Nephron progenitor cell (in vitro differentiated cells): ENCODE measurements at places on chromosomes 6 and 20.

- no peak for DNase-seq
These were observed 56.9 kb downstream of the FAM217A start for GRCh38 chr6:4021854-4022695.

DNA sequence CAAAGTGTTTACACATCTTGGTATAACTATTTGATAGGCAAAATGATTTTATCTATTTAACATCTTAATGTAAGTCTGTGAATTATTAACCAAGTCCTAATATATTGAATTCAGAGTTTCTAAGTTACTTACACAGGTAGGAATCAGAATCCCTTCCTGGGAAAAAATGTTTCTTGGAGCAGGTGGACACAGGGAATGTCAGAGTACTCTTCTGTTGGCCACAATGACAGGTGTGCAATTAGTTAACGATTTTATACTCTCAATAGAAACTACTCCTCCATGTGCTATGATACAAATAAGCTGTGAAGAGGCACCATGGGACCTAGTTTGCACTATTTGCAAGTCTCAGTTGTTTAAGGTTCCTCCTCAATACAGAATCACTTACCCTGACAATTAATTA is 821 bp upstream of the TAAR5 start:
- DNase-seq: no peak

- no peak for DNase-seq
These were observed 180.6 kb downstream of the EYA2 start for GRCh38 chr20:47075263-47075662.

- DNase-seq: no peak
These were observed 310.6 kb upstream of the MANEA start for GRCh38 chr6:95266537-95267258.

GRCh38 chr6:137089305-137089704 is 44.5 kb upstream of the IL20RA start:
- DNase-seq: no peak

DNA sequence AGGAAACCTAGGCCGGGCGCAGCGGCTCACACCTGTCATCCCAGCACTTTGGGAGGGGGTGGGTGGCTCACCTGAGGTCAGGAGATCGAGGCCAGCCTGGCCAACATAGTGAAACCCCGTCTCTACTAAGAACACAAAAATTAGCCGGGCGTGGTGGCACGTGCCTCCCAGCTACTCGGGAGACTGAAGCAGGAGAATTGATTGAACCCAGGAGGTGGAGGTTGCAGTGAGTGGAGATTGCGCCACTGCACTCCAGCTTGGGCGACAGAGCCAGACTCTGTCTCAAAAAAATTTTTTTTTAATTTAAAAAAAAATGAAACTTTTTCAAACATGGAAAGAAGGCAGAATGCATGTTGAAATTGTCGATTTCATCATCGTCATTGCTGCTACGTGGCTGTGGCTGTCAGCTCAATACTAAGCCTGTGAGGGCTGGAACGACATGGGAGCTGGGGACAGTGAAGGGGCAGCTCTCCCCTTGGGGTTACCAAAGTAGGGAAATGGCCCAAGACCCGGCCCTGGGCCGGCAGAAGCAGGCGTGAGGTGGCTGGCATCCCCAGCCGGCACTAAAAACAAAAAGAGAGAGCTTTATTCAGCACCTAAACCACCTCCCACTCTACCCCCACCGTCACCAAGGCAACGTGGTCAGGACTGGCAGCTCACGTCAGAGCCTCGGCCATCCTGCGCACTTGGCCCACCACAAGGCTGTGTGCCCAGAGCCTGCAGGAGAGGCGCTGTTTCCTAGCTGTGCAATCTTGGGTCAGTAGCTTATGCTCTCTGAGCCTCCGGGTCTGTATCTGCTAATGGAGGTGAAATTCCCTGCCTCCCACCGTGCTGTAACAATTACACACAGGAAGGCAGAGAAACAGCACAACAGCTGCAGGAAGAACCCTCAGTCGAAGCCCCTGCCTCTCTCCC is 30.8 kb downstream of the AGPAT4 start:
- peak; percentile 22 for DNase-seq

- DNase-seq: no peak
These were observed 26.4 kb upstream of the FABP7 start for GRCh38 chr6:122753000-122753687.

GRCh38 chr20:33947709-33948295 is 45.9 kb upstream of the RALY start:
- DNase-seq: peak; percentile 14

DNA sequence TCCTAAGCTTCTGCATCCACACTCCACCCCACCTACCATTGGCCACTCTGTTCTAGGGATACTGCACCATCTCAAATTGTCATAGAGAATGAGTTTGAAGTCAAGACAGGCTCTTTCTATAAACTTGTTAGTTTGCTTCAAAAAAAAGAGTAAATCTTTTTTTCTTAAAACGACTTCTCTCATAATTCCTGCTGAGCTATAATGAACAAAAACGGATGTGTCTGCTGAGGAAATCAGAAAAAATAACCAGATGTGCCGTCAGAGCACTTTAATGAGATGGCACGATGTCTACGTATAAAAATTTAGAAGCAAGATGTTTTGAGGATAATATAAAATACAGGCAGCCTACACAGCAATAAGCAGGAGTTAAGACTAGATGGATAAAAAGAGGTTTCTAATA is 24.0 kb upstream of the DDO start:
- DNase-seq: no peak

GRCh38 chr6:158765499-158766068 is 53.6 kb downstream of the EZR start:
- no peak for DNase-seq

DNA sequence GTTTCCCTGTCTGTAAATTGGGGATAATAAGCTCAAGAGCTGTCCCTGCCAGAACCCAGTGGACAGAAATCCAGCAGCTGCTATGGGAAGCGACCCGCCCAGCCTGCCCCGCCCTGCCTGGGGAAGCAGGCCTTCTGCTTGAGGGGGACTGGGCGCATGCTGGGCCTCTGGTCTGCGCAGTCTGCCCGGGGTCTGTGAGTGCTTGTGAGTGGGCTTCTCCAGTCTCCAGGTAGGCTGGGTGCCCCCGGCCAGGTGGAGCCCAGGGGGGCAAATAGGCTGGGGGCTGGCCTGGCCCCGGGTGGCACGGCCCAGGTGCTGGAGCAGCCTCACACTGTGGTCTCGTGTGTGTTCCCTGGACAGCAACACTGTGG is 648 bp upstream of the RBBP8NL start:
- DNase-seq: no peak

DNA sequence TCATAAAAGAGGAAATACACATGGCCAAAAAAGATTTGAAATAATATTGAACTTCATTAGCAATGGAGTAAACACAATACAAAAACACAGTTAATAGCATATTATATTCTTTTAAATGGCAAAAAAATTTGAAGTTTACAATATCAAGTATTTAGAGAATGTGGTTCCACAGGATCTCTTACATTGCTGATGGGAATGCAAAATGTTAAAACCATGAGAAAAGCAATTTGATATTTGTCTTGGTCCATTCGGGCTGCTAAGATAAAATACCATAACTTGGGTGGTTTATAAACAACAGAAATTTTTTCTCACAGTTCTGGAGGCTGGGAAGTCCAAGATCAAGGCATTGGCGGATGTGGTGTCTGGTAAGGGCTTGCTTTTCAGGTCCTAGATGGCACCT is 154.0 kb upstream of the PLN start:
- no peak for DNase-seq

GRCh38 chr6:109229536-109229935 is 134.2 kb downstream of the CEP57L1 start:
- no peak for DNase-seq

DNA sequence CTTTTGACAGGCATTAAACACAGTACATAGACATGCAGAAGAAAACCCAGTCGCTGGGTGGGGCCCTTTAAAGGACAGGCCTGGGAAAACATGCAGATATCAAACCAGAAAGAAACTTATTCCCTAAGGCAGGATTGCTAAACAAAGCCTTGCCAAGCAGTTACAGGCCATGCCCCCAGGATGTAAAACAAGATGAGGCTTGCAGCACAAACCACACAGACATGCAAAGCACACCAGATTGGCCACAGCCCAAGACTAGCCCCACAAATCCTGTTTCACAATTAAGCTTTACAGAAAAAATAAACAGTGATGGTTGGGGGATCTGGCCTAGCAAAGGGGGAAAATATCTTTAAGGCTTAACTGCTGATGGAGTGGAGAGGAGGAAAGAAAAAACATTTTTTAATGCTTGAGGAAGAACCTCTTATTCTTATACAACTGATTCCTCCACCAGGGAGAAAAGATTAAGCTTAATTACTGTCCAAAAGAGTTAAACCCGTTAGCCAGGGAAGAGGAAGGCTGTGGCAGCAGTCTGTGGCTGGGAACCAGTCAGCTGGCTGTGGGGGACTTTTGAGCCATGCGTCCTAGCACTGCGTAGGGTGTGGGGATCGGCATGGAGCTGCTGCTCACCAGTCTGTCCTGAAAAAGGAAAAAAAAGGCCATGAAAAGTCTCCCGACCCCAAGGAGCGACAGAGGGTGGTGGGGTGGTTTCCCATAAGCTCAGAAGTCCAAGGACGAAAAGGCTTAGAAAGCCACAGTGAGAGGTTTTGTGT is 28.4 kb downstream of the COL19A1 start:
- DNase-seq: no peak

- no peak for DNase-seq
These were observed 18.7 kb downstream of the CCDC170 start for GRCh38 chr6:151512481-151512880.

DNA sequence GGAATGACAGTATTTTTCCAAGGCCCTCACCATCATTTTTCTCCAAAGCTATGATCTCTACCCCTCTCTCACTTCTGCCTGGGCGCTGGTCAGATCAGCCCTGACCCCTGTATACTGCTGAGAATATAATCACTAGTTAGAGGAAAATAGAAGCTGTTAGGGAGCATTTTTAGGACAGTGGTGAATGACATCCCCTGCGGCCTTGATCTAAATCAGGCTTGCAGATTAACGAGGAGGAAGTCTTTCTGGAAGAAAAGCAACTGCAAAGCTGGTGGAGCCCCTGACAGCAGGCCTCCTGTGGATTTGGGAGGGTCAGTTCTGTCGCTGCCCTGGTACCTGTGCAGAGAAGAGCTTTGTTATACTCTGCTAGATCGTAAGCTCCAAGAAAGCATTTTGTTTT is 107.9 kb downstream of the RPP40 start:
- DNase-seq: no peak

- DNase-seq: no peak
These were observed 10.9 kb upstream of the PKIG start for GRCh38 chr20:44571362-44571988.

- no peak for DNase-seq
These were observed 62.1 kb downstream of the WDR27 start for GRCh38 chr6:169639653-169640278.

GRCh38 chr6:35736982-35737412 is at the start of gene ARMC12:
TSS of gene ARMC12 (plus strand) at chr6:35737032. CDS start at chr6:35737109, 77 bp downstream.
- DNase-seq: no peak

- DNase-seq: no peak
These were observed 191.2 kb upstream of the RREB1 start for GRCh38 chr6:6916598-6916997.

GRCh38 chr6:133889557-133890403 is 867 bp downstream of the TCF21 start:
- DNase-seq: peak; percentile 80

DNA sequence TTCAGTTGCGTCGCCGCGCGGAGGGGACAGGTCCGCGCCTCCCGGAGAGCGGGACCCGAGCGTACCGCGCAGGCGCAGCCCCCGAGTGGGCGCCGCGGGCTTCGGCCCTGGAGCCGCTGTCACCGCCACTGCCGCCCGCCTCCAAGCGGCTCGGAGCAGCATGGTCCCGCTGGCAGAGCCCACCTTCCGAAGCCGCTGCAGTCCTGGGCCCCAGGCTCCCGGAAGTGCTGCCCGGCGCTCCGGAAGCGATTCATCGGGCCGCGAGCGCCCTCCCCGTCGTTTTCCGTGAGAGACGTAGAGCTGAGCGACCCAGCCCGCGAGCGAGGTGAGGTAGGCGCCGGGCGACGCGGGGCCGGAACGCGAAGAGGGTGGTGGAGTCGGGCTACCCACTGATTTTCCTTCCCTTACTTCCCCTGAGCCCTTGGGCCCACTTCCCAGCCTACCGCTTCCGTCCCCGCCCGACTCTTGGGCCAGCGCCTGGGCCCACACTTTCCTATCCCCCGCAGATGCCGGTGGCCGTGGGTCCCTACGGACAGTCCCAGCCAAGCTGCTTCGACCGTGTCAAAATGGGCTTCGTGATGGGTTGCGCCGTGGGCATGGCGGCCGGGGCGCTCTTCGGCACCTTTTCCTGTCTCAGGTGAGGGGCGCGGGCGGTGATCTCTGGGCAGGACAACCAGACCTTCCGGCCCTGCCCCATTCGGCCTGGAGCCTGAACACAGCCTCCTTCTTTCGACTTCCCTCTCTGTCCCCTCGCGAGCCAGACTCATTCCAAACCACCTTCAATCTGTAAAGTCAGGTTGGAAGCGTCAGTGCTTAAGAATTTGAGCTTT is at the start of the genes NFS1 and ROMO1:
TSS of gene NFS1 (minus strand) at position 226 of the 830 bp plus-strand sequence. CDS start at position 162, 64 bp downstream.
TSS of gene ROMO1 (plus strand) at position 279 of the 830 bp plus-strand sequence. CDS start at position 507, 228 bp downstream.
- peak; percentile 88 for DNase-seq

DNA sequence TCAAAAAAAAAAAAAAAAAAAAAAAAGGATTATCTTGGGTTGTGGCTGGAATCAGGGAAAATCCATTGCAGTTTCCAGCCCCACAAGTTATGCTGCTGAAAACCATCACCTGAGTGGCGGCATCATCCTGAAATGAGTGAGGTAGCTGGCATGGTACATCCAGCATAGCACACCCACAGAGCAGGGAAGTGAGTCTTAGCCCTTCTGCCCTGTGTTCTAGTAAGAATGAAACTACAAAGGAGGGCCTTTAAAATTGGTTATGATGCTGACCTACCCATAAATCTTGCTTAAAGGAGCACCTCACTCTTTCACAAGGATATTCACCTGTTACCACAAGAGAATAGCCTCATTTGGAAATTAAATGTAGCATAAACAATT is 119.2 kb downstream of the NFATC2 start:
- DNase-seq: no peak

DNA sequence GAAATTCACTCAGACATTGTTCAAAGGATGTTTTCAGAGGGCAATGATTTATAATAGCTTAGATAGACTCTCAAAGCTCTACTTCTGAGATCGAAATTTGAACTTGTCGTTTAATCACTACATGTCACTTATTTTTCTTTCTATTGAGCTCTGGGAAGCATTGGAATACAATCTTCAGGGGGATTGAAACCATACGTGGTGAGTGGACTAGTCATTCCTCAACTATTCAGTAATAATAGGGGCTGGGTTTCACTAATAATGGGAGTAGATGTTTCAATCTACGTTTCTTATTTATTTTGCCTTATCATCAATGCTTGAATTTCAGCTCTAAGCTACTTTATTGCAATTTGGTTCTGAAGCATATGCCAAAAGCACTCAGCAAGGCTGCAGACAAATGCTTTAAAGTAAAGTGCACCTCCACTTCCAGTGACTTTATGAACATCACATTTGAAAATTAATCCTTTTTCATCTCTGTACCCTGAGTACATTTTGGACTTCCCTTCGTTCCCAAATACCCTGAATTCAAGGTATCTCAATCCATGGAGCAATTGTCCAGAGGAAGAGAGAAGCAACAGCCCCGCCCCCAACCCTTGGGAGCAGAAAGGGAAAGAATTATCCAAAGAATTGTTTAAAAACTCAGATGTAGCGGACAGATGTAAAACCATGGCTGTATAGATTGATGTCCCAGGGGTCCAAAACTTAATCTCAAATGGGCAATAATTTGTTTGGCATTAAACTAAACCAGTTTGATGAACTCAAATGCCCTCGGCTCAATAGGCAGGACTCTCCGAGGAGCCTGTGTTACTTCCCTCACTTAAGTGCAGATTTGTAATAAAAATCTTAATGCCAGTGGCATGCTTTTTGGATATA is 68.1 kb downstream of the HFE start:
- peak; percentile 39 for DNase-seq
